Muscle of back (tissue), 13 donors: ENCODE measurements at places on chromosomes 2 and 18. TPM values are rescaled to one million over a fixed set of nuclear protein-coding genes. Genes with fewer than 3 reads are reported as not detected.

The ERLEC1 gene
- 46.8 TPM for polyA plus RNA-seq

The NPAS2 gene
- 10.6 TPM for polyA plus RNA-seq

The STPG4 gene
- polyA plus RNA-seq: not detected

The MCM6 gene
- polyA plus RNA-seq: 40.5 TPM

The GEN1 gene
- polyA plus RNA-seq: 6.6 TPM

DNA sequence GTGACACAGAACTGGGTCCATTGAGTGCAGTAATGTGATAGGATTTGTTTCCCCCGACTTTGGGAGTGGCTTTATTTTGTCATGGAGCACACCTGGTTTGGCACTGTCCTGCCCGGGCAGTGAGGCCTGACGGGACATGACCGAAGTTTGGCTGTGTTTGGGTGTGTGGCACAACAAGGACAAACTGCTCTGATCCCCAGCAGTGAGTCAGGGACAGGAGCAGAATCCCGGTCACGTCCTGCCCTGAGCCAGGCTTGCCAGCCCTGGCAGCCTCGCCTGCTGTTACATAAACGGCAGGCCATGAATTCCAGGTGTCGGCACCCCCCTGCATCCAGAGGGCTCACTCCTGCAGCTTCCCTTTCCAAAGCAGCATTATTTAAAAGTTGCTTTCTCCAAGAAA lies 45.7 kb downstream of the IMPA2 start:
- DNase-seq: no peak

- DNase-seq: no peak
These were observed 879 bp upstream of the EPAS1 start for GRCh38 chr2:46296216-46296839.

GRCh38 chr2:120433816-120434290 lies 87.9 kb downstream of the INHBB start:
- DNase-seq: no peak

DNA sequence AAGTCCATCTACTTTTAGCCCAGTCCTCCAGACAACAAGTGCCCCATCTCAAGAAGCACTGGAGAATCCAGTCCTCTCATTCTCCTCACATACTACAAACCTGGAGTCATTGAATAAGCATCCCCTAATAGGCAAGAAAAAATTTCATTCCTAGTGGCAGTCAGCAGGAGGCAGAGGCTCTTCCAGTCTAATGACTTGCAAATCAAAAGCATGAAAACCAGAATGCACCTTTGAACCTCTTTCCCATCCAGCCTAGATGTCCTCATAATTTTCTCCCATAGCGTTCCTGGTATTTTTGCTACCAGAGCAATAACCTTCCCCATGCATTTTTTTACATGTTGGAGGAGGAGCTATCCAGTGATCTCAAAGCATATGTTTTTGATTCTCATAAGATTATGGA lies 252.6 kb downstream of the TTC32 start:
- no peak for DNase-seq

DNA sequence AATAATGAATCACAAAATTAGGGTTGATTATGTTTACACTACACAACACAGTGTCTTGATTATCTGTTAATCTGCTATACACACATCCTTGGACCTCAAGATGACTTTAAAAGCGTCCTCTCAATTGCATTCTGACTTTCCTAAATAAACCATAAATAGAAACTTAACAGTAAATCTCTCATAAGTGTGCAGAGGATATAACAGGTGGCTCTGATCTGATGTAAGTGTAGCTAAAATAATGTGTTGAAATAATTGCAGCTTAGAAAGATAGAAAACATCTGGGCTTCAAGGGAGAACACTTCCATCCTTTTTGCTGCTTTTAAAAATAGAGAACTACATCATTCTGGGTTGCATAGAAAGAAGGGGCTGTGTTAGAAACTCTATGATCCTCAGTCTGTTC lies 78.4 kb upstream of the EFEMP1 start:
- DNase-seq: peak; percentile 29

- no peak for DNase-seq
These were observed 19.6 kb downstream of the SPATA3 start for GRCh38 chr2:231015478-231015877.

DNA sequence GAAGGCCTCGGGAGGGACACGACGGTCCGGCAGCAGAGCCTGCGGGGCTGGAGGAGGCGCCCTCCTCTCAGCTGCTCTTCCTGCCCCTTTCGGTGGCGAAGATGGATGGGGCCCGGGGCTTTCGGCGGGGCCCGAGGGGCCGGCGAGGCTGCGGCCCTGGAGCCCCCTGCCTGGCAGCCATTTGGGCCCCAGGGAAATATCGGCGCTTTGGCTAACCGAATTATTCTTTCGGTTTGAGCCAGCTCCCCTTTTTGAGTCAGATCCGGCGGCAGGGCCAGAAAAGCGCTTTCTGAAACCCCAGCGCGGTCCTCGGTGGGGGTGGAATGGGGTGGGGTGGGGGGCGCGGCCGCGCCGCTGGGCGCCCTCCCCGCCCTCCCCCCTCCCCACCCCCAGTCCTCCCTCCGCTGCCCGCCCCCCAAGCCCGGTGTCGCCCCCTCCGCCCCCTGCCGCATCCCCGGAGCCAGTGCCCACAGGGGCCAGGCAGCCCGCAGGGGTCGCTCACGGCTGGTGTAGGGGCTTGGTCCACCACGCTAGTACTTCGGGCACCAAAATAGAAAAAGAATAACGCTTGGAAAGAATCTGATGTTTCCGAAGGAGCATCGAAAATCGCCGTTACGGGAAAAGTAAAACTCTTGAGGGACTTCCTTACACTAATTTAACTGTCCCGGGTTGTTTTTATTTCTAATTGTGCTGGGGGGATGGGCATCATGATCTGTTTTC lies 9.1 kb upstream of the ARID5A start:
- DNase-seq: no peak

GRCh38 chr2:181304011-181304844 lies 153.0 kb upstream of the ITGA4 start:
- DNase-seq: no peak

- no peak for DNase-seq
These were observed 26.7 kb downstream of the VIL1 start for GRCh38 chr2:218445602-218446001.

- DNase-seq: no peak
These were observed 45.1 kb downstream of the DHX57 start for GRCh38 chr2:38830526-38831159.

DNA sequence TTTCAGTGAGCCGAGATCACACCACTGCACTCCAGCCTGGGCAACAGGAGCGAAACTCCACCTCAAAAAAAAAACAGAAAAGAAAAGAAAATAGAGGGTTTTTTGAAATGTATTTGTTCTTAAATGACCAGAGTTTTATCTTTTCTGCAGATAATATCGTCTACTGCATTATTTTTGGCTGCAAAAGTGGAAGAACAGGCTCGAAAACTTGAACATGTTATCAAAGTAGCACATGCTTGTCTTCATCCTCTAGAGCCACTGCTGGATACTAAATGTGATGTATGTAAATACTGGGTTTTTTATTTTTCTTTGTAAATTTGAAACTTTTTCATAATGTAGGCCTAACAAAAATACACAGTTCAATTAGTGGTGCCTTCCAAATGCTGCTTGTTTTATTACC lies 18.1 kb downstream of the CCNT2 start:
- DNase-seq: no peak

GRCh38 chr2:84486441-84487115 lies 27.5 kb upstream of the SUCLG1 start:
- DNase-seq: peak; percentile 5
